ENCODE measurements at places on chromosomes 11 and 22.

- no peak for DNase-seq
Observed at GRCh38 chr11:120235024-120235628, 4.8 kb upstream of the POU2F3 start.

DNA sequence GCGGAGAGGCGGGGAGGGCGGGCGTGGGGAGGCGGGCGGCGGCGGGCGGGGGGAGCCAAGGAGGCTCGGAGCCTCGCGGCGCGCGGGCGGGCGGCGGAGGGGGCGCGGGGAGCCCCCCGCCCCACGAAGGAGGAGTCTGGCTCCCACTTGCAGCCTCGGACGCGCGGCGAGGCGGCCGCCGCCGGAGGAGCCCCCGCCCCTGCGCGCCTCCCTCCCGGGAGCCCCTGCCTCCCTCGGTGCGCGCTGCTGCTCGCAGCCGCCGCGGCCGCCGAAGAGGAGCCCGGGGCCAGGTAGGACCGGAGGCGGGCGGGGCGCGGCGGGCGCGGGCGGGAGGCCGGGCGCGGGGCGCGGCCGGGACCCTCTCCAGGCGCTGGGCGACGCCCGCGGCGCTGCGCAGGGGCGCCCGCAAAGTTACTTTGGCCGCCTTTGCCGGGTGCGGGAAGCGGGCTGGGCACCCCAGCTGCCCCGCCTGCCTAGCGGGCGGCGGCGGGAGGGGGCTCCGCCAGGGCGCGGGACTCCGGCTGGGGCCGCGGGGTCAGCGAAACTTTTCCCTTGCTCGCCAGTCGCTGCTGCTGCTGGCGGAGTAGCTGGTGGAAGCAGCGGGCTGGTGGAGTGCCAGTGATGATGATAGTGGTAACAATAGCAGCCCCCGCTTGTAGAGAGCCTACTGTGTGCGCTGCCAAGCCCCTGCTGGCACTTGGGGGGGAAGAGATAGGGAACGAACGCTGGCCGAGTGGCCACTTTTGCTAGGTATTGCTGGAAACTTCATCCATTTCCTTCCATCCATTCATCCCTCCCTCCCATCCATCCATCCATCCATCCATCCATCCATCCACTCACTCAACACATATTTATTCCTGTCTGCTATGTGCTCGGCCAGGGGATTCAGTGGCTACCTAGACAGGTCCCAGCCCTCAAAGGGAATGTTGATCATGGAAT, at the start of gene MPPED1:
MPPED1 (plus strand) TSS at position 146 of the 939 bp plus-strand sequence. CDS start 12,972 bp downstream, outside the sequence.
- DNase-seq = no peak

- no peak for DNase-seq
Observed at GRCh38 chr11:62980133-62980760, 4.5 kb downstream of the SLC22A6 start.

DNA sequence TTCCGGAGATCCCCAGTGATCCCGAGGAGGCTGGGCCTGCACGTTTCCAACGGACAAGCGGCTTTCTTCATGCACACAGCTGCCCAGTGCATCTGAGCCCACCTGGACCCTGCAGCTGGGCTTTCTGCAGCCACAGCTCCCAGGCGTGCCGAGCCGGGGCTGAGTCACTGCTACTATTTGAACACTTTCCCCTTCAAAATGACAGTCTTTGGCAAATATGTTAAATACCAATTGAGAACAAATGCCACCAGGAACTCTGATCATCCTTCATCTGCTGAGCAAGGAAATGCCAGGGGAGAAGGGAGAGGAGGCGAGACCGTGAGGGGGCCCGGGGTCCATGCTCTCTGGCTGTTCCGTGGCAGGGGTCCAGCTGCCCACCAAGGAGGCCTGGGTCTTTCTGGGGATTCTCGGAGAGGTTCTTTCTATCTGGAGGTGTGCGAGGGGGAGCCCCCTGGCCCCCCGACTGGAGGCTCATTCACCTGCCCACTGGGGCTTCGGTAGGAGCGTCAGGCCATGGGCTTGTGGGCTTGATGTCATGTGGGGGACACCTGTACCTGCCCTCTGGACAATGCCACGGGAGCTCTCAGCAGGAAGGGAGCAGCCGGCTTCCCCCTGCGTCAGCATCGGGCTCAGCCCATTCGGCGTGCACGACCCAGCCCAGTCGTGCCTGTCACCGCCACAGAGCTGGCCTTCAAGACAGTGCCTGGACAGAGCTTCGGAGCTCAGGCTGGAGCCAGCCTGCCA, 159.6 kb downstream of the CTTN start:
- no peak for DNase-seq

GRCh38 chr11:60844870-60845221, 2.9 kb downstream of the CCDC86 start:
- DNase-seq = no peak

DNA sequence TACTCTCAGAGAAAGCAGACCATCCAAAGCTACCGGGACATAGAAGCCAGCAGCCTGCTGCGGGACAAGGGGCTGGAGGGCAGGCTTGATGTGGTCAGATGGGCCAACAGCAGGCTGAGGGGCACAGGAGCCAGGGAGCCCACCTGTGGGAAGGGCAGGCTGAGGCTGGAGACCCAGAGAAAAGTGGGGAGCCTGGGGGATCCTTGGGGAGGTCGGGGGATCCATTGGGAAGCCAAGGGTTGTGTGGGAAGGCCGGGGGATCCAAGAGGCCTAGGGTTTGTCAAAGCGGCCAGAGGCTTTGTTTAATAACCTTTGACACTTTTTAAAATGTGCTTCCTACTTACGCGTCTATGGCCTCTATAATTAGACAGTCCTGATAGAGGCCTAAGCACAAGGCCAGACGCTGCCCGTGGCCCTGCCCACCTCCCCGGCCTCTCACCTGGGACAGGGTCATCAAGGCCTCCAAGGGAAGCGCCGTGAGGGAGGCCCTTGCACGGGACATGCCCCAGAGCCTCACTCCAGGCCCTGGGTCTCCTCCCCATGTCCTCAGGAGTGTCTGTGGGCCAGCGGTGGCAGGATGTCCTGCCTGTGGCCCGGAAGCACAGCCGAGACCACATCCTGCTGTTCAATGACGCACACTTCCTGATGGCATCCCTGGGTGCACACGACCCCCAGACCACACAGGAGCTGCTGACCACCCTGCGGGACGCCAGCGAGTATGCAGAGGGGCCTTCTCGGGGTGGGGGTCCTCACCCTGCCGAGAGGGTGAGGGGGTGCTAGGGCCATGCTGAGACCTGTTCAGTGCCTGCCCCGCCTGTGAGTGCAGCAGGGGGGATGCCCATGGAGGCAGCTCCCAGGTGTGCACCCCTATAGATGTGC, 8.6 kb upstream of the GTSE1 start:
- DNase-seq = no peak
